Activated CD4-positive, alpha-beta memory T cell treated with anti-CD3 and anti-CD28 coated beads, Interleukin-2, amount 10 ng/mL, durations not matched to agents 7 days and 5 days (primary cell): ENCODE measurements at places on chromosomes 2 and 18.

DNA sequence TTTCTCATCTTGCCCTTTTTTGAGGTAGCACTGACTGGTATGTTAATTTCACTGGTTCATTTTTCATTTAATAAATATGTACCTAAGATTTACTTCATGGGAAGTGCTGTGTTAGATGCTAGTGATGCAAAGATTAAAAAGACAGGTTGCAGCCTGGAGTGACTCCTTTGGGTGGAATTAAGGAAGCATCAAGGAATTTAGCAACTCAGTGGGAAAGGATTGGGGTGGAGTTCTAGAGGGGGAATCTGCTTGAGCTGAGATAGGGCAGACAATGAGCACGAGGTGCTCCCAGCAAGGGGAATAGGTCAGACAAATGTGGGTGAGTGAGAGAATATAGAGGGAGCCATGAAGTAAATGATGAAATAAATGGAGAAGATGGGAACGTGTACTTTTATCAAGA is 57.0 kb downstream of the LYPD6 start:
- DNase-seq, result no peak

- DNase-seq, result no peak
These were observed 36.7 kb downstream of the WDFY1 start for GRCh38 chr2:223908304-223908998.

- no peak for DNase-seq
These were observed 1.9 kb downstream of the CCDC68 start for GRCh38 chr18:54957296-54957832.

DNA sequence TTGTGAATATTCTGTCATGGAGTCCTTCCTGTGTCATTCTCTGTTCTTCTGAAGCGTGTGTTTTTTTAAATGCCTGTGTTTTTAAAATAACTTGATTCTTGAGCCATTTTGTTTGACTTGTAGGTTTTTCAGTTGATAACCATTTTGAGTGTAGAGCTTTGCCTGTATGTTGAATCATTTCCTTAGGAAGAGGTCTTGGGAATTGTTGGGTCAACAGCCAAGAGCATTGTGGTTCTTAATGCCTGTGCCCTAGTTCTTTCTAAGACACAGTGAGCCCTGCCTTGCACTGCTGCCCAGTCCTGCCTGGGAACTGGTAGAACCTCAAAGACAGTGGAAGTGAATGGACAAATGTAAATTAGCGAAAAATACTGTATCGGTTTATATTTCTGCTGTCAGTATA is 25.9 kb downstream of the RAB12 start:
- no peak for DNase-seq

- no peak for DNase-seq
These were observed 464 bp upstream of the FTCDNL1 start for GRCh38 chr2:199851501-199851810.
